Stimulated activated naive CD8-positive, alpha-beta T cell treated with anti-CD3 and anti-CD28 coated beads, Interleukin-15, amount 100 ng/mL, for 72 hours (primary cell): ENCODE measurements at places on chromosomes 5 and 9.

DNA sequence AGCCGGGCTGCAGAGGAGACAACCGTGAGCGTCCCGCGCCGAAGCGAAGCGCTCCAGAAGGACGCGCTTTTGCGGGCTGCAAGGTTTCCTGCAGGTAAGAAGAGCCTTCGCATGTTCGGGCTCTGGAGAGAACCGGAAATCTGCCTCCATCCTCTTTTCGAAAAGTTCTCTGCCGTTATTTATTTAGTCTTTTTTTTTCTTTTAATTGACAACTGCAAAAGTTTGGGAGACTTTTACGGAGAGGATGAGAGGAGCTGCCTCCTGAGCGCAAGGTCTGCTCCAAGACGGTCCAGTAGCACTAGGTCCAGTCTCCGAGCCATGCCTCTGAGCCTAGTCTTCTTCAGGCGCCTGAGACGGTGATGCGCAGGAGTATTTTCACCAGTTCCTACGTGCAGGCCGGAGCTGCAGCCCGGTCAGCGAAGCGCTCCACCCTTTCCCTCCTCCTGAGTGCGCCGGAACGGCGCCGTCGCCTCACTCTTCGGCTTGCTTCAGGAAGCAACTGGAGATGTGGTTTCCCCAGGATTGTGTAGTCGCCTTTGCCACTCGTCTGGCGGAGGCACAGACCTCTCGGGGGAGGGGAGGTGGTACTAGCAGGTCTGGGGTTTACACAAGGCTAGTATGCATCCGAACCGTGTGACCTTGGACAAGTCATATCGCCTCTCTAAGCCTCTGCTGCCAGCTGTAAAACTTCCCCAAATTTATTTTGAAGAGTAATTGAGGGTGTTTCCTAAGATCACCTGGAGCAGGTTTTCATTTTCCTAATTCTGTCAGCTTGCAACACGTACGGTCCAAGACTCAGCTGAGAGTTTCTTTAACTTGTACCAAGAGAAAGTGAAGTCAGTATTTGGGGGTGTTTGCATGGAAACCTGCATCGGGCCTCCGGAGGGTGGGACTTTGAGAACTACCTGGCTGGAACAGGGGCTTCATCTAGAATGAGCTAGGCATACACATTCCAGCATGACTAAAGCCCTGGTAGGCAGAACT is 4.5 kb downstream of the POU4F3 start:
- no peak for DNase-seq

DNA sequence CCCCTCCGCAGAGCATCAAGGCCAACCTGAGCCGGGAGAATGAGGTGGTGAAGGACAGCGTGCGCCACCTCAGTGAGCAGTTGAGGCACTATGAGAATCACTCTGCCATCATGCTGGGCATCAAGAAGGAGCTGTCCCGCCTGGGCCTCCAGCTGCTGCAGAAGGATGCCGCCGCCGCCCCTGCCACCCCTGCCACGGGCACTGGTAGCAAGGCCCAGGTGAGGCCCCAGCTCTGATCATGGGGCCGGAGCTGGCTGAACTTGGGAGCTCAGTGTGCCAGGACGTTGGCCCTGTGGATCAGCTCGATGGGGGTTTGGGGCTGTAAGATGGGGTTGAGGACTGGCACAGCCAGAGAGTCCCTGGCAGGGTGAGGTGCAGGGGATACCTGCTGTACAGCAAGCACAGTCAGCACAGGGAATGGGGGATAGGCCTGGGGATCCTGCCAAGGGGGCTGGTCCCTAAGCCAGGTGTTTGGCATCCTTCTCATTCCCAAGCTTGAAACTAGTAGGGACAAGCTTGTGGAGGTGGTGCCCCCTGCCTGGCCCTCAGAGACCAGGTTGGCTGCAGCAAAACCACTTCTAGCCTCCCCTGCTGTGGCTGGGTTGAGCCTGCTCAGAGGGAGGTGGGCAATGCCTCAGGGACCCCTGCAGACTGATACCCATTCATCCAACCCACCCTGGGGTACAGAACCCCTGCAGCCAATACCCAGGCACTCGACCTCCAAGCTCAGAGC is 22.5 kb downstream of the OLFML2A start:
- DNase-seq = no peak

DNA sequence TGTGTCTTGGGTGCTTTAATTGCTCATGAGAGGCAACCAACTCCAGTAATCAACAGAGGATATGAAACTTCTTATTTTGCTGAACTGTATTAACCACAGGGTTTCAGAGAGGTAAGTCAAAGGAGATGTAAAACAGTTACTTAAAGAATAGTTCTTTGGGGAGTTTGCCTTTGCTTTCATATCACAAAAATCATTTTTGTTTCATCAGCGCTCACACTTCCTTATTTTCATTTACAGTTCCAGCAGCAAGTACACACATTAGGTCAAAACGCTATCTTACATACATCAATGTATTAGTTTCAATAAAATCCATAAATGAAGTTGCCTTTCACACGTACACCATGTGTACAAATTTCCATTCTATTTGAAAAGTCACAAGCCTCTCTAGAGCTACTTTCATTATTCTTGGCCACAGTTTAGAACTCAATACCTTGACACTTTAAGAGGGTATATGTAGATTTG is 50.1 kb downstream of the ST8SIA4 start:
- no peak for DNase-seq

- no peak for DNase-seq
Measured at GRCh38 chr5:35741971-35742370, 114.7 kb upstream of the IL7R start.

DNA sequence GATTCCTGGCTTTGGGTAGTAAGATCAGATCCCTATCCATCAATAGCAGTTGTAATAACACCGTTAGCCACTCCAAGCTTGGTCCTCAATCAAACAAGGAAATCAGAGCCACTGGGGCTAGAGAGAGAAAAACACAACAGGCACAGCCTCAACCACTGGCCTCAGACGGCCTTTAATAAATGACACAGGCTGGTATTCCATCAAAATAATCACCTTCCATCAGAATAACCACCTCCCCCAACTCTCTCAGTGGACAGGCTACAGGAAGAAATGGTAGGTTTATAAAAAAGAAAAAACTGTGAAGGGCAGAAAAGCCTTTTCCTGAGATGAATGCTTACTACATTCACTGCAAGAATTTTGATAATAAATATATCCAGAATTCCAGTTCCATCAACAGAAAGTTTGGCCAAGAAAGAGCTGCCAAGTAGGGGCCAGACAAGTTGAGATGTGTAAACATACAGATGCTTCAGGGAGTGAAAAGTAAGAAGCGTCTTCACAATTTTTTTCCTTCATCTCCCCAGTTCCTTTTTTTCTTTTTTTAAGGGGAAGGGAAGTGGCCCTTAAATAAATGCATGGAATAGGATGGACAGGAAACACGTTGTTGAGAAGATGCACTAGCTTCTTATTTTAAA is 5.5 kb downstream of the FOXD1 start:
- no peak for DNase-seq

DNA sequence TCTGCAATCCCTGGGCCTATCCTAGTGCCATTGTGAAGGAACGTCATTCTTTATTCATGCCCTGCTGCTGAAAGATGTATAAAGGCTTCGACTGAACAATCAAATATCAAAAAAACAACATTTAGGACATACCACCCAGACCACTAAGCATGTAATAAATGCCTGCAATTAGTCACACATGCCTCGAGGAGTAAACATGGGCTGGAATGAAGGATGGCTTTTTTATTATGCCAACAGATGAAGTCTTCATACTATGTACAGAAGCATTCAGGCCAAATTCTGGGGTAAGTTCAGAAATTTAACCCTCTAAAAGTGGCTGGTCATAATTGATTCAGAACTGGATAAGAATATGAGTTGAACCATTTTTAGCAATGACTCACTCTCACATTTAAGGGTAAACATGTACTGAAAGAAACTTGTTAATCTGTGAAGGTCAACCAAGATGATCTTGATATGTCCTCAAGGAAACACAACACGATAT is 38.1 kb downstream of the FAM240B start:
- DNase-seq = no peak

DNA sequence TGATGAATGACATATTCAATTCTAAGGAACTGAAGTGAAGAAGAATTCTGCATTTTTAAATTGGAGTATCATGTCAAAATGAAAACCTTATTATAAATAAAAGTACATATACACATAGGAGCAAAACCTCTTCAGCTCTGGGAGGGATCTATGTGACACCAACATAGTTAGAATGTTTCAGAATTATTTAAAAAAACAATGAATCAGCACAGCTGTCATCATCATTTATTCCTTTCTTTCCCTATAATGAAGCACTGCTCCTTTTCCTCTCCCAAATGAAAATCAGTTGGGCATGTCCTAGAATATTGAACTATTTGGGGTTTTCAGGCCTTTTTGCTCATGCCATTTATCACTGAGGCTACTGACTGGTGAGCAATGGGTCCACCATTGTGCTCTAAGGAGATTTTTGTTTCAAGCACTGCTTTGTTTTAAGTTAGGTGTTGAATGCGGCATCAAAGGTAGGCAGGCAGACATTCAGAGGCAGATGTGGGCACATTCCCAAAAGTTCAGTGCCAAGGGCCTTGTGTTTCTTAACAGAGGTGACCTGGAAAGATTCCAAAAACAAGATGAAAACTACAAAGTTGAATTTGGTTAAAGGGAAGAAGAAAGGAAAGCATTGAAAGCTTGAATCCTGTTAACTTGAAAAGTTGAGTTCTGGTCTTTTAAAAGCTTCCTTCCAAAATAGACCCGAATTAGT is 126.4 kb upstream of the ADAMTSL1 start:
- DNase-seq = no peak

GRCh38 chr9:97773723-97774122 is 76.6 kb upstream of the XPA start:
- no peak for DNase-seq

DNA sequence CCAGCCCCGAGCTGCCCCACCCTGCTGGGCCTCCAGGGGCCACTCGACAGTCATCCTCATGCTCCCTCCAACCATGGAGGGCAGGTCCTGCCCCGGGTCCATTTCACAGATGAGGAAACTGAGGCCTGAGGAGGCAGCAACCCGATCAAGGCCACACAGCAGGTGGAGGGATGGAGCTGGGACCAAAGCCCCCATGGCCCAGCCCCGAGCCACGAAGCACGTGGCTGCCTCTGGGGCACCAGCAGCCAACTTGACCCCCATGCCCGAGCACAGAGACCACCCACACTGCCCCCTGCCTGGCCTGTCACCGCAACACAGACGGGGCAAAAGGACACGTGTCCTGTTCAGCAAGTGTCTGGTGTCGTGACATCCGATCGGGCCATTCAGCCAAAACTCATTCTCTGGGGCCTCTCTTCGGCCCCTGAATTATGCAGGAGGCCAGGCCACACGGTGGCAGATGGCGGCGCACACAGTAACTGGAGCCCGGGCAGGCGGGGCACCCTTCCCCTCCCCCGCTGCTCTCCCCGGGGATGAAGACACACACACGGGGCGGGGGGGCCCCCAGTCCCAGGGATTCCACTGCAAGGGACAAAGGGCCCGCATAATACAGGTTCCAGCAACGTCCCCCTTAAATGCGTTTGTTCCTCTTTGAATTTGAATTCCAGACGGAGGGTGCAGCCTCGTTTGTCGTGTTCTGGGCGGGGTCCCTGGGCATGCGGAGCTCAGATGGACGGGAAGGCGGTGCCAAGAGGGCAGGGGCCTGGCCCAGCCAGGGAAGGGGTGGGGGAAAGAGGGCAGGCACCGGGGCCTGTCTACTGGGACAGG is 29.4 kb upstream of the TMEM250 start:
- DNase-seq = no peak

DNA sequence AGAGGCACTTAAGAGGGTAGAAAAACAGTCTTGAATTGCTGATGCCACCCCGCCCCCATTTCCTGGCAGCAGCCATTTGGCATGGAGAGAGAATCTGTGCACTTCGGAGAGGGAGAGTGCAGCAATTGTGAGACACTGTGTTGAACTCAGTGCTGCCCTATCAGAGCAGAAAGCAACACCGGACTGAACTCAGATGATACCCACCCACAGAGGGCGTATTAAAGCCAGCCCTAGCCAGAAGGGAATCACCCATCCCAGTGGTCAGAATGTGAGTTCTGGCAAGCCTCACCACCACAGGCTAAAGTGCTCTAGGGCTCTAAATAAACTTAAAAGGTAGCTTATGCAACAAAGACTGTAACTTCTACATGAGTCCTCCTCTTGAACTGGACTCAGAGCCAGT is 88.4 kb upstream of the RGS7BP start:
- no peak for DNase-seq

- DNase-seq = no peak
Measured at GRCh38 chr9:122200960-122201595, 27.7 kb downstream of the LHX6 start.

DNA sequence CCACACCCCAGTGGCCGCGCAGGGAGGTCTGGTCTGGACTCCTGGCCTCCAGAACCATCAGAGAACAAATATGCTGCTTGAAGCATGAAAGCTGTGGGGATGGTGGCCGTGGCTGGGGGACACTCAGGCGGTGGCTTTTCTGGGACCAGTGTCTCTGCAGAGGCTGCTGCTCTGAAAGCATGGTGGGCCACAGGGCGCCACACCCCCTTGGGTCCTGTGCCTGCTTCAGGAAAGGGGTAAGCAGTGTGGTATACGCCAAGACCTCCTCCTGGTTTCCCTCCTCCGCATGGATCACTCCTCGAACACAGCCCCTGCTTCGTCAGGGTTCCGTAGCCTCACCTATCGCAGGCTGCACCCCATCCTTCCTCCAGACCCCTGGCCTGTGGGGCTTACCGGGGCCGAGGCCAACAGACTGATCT is 19.7 kb upstream of the TERT start:
- DNase-seq = no peak

DNA sequence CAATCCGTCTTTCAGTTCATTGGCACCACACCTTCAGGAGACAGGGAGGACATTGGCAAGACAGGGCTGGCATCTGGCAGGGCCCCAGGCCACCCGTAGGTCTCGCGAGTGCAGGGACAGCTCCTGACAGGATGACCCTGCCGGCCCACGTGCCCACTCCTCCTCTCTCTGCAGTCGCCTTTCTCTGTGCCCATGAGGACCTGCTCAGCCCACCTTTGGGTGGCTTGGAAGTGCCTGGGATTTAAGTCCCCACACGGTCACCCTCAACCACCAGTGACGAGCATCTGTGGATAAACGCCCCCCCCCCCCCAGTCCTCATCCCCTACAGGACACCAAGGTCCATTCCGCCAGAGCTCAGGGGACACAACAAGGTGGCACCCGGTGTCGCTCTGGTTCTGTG is 4.1 kb downstream of the MRPL36 start:
- no peak for DNase-seq

DNA sequence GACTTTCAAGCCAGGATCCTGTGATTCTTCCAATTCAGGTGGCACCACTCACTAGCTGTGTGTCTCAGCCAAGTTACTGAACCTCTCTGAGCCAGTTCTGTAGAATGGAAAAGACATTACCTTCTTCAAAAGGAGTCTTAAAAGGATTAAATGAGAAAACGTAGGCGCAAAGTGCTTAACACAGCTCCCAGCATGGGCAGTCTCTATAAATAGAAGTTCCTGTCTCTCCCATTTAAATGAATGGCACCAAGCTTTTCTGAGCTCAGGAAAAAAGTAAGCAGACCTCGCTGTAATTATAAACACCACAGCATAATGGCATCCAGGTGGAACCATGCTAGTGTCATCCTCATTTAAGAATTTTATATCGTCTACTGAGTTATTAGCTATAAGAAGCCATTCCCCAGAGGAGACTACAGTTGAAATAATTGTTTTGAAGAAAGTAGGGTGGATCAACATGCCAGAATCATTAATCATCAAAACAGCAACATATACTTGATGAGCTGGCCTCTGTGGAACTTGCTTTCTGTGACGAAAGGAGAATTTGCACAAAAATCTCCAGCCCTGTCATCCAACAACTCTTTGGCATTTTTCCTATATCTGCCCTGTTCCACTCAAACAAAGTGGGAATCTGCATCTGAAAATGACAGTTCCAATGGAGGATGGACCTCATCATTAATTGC is 188.9 kb downstream of the SPOCK1 start:
- no peak for DNase-seq

- no peak for DNase-seq
Measured at GRCh38 chr9:88477300-88477751, 57.7 kb upstream of the NXNL2 start.
